ENCODE measurements at places on chromosomes 11 and 22. TPM values are rescaled to one million over a fixed set of nuclear protein-coding genes. Genes with fewer than 3 reads are reported as not detected.

GRCh38 chr11:112404112-112404511 lies 143.5 kb upstream of the PLET1 start:
- H3K4me1 ChIP-seq: peaks cover 15% of the 10 kb centered on the region
- no peak for DNase-seq
- no peaks in the 10 kb centered on the region for H3K36me3 ChIP-seq
- no peak overlapping the region for H3K27ac ChIP-seq

DNA sequence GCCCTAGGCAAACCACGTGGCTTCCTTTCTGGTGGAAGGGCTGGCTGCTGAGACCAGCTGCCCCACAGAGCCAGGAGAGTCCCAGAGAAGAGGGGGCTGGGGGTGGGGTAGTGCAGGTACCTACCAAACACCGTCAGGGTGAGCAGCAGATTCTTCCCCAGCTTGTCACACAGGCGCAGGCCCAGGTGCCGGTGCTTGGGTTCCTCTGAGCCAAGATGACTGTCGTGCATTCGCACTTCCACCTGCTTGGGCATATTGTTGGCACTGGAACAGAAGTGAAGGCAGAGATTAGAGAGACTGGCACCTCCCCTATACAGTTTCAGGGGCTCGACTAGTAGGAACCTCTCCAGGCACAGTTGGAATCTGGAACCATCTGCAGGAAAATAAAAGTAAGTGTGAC lies 102.1 kb downstream of the SLC1A2 start:
- H3K36me3 ChIP-seq: no peaks in the 10 kb centered on the region
- H3K27ac ChIP-seq: no peak overlapping the region
- H3K4me3 ChIP-seq: no peak overlapping the region
- DNase-seq: no peak

DNA sequence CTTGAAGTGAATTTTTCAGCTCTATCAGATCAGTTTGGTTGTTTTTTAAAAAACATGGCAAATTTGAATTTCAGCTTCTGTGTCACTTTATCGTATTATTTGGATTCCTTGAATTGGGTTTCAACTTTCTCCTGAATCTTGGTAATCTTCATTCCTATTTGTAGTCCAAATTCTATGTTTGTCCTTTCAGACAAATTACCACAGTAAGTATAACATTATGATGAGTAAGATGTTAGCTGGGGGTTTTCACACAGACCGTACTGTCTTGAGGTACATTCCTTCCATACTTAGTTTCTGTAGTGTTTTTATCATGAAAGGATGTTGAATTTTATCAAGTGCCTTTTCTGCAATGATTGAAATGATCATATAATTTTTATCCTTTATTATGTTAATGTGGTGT lies 28.0 kb downstream of the OR5B17 start:
- no peak for DNase-seq
- H3K4me3 ChIP-seq: no peak overlapping the region
- no peak overlapping the region for H3K27ac ChIP-seq
- H3K27me3 ChIP-seq: no peaks in the 10 kb centered on the region

The ISX gene
- not detected for total RNA-seq

The POU2F3 gene
- total RNA-seq: 0.61 TPM

DNA sequence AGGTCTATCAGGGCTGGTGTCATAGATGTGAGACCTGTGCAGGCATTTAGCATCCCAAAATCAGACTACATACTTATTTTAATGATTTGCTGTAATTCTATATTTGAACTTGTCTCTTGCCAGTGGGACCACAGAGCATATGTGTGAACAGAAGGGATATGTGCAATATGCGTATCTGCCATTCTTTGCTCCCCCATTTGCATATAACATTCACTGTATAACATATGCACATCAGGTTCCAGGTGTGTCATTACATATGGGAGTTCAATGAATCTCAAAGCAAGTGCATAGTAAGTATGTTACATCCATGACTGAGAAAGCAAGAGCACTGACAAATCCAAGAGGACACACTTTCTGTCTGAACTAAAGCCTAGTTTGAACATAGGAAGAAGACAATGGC lies 1115.1 kb upstream of the CNTN5 start:
- no peaks in the 10 kb centered on the region for H3K36me3 ChIP-seq
- no peaks in the 10 kb centered on the region for H3K27me3 ChIP-seq
- DNase-seq: no peak
- H3K27ac ChIP-seq: no peak overlapping the region
- no peak overlapping the region for H3K4me3 ChIP-seq
- peaks cover 3% of the 10 kb centered on the region for H3K4me1 ChIP-seq

The SMDT1 gene
- total RNA-seq: 49.6 TPM

DNA sequence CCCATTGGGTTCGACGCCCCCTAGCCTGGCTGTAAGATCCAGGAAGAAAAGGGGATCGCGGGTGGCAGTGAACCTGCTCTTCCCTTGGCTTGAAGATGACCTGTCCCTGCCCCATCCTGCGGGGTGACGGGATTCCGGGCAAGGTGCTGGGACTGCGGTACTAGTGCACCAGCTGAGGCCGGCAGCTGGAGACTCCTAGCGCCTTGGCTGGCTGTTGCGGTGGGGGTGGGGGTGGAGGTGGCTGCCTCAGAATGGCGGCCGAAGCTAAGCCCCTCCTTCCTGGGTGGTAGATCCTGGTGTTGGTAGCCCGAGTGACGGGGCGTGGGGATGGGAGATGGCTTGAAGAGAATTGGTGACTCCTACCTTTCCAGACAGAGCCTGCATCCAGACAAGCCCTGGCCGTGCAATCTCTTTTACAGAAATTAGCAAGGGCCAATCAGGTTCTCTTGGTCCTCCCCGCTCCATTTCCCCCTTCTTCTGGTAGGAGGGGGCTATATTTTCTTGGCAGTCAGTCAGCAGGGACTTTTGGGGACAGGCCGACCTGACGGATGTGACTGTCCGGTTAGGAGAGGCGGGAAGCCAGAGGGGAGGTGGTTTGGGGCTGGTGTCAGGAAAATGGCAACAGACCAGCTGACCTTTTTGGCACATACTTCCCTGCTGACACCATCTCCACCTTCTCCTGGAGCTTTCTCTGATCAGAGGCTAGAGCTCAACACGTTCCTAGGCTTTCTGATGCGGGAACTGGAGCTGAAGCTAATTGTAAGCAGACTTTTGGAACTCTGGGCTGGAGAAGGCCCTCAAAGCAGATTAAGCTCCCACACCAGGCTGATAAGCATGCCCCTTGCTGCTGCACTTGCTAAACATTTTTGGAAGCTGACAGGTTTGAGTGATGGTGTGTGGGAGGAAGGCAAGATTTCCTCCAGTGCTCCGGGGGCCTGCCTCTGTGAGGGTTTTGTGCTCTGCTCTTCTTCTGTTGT lies 2.0 kb downstream of the NAV2 start:
- H3K4me1 ChIP-seq: peaks cover 22% of the 10 kb centered on the region
- peaks cover 60% of the 10 kb centered on the region for H3K27me3 ChIP-seq
- H3K4me3 ChIP-seq: peak overlapping the region; percentile 83
- H3K27ac ChIP-seq: no peak overlapping the region
- DNase-seq: peak; percentile 47

DNA sequence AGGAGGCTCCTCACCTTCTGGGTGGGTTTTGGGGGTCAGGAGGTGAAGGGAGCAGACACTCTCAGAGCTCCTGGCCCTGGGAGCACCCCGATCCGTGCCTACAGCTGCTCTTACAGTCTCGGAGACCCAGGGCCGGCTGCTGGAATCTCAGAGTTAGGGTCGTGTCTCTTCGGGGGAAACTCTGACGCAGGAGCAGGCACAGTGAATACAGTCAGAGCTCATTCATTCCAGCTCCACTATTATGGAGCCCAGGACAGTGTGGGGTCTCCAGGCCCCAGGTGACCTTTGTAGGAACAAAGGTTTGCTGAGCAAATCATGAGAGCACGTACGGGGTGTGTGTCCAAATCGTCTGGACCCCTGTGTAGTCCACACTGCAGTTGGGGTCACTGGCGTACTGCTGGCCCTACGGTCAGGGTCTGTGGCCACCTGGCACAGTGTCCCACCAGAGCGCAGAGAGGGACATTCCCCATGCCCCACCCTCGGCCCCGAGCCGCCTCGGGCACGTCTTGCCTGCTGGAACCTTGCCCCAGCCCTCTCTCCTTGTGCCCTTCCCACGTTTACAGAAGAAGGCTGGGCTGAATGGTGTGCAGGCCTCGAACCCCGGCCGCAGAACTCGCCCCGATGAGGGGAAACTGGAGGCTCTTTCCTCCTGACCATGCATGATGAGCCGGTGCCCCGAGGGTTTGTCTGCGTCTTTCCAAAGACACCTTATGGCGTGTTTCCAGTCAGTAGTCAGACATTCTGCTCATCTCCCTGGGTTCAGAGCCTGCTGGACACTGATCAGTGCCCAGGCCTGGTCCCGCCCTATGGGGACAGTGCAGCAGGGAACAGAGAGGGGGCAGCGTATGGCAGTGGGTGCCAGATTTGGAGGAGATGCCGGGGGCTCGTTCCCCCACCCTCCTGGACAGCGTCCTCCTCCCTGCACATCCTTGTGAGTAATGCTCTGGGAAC lies 1166.6 kb downstream of the BRD1 start:
- peaks cover 26% of the 10 kb centered on the region for H3K36me3 ChIP-seq
- H3K27ac ChIP-seq: no peak overlapping the region
- H3K4me3 ChIP-seq: no peak overlapping the region
- H3K4me1 ChIP-seq: no peaks in the 10 kb centered on the region
- no peaks in the 10 kb centered on the region for H3K27me3 ChIP-seq

The CARD18 gene
- not detected for total RNA-seq

- peaks cover 3% of the 10 kb centered on the region for H3K27me3 ChIP-seq
- H3K4me3 ChIP-seq: no peak overlapping the region
- H3K36me3 ChIP-seq: no peaks in the 10 kb centered on the region
These were observed 2.2 kb upstream of the PNPLA3 start for GRCh38 chr22:43921370-43921769.

- H3K4me3 ChIP-seq: no peak overlapping the region
- no peak for DNase-seq
- H3K36me3 ChIP-seq: no peaks in the 10 kb centered on the region
- no peaks in the 10 kb centered on the region for H3K4me1 ChIP-seq
These were observed 64.2 kb downstream of the FZD4 start for GRCh38 chr11:86891036-86891435.

DNA sequence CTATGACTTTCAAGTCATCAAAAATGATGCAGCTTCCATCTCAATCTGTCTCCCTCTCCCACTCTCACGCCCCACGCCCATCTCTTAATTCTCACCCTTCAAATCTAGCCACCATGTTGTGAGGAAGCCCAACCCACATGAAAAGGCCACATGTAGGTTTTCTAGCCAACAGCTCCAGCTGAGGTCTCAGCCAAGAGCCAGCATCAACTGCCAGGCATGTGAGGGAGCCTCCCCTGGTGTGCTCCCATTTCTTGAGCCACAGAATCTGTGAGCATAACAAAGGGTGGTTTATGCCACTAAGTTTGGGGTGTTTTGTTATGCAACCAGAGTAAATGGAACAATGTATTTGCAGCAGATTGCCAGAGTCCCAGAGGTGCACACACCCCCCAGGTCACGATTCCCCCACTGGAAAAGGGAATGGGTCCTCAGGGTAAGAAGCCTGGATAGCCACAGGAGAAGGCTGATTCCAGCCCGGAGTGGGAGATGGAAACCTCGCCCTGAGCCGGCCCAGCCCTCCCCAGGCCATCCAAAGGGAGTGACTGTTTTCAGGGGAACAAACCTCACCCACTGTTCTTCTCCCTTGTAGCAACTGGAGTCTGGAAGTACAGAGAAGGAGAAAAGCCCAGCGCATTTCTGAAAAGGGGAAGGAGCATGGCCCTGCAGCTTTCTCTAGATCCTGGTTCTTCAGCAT lies 20.0 kb upstream of the LINC01488 start:
- DNase-seq: no peak
- H3K27me3 ChIP-seq: no peaks in the 10 kb centered on the region
- no peak overlapping the region for H3K27ac ChIP-seq
- H3K4me1 ChIP-seq: peaks cover 15% of the 10 kb centered on the region
- no peak overlapping the region for H3K4me3 ChIP-seq

- no peaks in the 10 kb centered on the region for H3K27me3 ChIP-seq
- no peaks in the 10 kb centered on the region for H3K36me3 ChIP-seq
- no peak for DNase-seq
- H3K4me3 ChIP-seq: no peak overlapping the region
These were observed 20.5 kb downstream of the LRRC55 start for GRCh38 chr11:57202281-57202680.

The GRAP2 gene
- 0.64 TPM for total RNA-seq

DNA sequence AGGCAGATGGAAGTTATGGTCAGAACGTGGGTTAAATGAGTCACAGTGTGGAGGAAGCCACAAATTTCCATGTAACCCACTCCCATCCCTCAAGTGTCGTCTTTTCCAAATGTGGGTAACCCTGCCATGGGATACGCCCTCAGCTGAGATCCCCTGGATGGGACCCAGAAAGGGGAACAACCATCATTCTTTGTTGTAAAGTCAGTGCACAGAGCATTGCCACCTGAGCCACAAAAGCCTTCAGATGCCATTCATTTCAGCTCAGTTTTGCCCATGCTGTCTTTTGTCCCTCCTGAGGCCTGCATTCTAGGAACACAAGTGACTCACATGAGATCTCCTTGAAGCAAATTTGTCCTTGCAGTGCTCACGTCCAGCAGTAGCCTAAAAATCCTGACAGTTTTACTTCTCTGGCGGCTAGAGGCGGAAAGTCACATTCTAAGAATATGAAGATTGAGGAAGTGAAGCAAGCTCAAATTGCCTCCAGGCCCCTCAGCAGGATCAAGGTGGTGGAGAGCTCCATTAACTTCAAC lies 30.6 kb downstream of the MMP13 start:
- DNase-seq: no peak
- H3K36me3 ChIP-seq: no peaks in the 10 kb centered on the region
- no peak overlapping the region for H3K27ac ChIP-seq
- H3K4me1 ChIP-seq: no peaks in the 10 kb centered on the region
- H3K27me3 ChIP-seq: no peaks in the 10 kb centered on the region
- no peak overlapping the region for H3K4me3 ChIP-seq

The CNGA4 gene
- 0.50 TPM for total RNA-seq

GRCh38 chr11:75439495-75440120 lies 6.6 kb upstream of the KLHL35 start:
- H3K27me3 ChIP-seq: peaks cover 5% of the 10 kb centered on the region
- no peak overlapping the region for H3K4me3 ChIP-seq
- H3K4me1 ChIP-seq: peaks cover 16% of the 10 kb centered on the region
- no peak for DNase-seq

The SOX10 gene
- 2.7 TPM for total RNA-seq

The ALG8 gene
- 67.2 TPM for total RNA-seq

GRCh38 chr22:17972385-17973191 lies 51.8 kb downstream of the MICAL3 start:
- DNase-seq: no peak
- H3K4me1 ChIP-seq: peaks cover 26% of the 10 kb centered on the region
- no peak overlapping the region for H3K4me3 ChIP-seq
- H3K36me3 ChIP-seq: 0 out of 2 replicates have a peak, but pooled peaks cover 7% of the 10 kb centered on the region
- H3K27me3 ChIP-seq: no peaks in the 10 kb centered on the region
- peak overlapping the region; percentile 38 for H3K27ac ChIP-seq

GRCh38 chr11:79461144-79461543 lies 20.3 kb upstream of the TENM4 start:
- no peaks in the 10 kb centered on the region for H3K27me3 ChIP-seq
- no peaks in the 10 kb centered on the region for H3K36me3 ChIP-seq
- no peak overlapping the region for H3K4me3 ChIP-seq
- DNase-seq: no peak
- peaks cover 23% of the 10 kb centered on the region for H3K4me1 ChIP-seq
- peak overlapping the region; percentile 6 for H3K27ac ChIP-seq

- H3K36me3 ChIP-seq: no peaks in the 10 kb centered on the region
- DNase-seq: peak; percentile 81
- H3K4me3 ChIP-seq: peak overlapping the region; percentile 65
- peaks cover 14% of the 10 kb centered on the region for H3K4me1 ChIP-seq
- H3K27ac ChIP-seq: no peak overlapping the region
These were observed 57.5 kb downstream of the BTG4 start for GRCh38 chr11:111454561-111455192.

- no peak overlapping the region for H3K27ac ChIP-seq
- no peak overlapping the region for H3K4me3 ChIP-seq
- peaks cover 3% of the 10 kb centered on the region for H3K36me3 ChIP-seq
- no peaks in the 10 kb centered on the region for H3K4me1 ChIP-seq
These were observed 560.0 kb downstream of the TMEM135 start for GRCh38 chr11:87597725-87598124.
